Posterior vena cava (tissue), 2 donors: ENCODE measurements at places on chromosomes 4 and X. TPM values are rescaled to one million over a fixed set of nuclear protein-coding genes. Genes with fewer than 3 reads are reported as not detected.

DNA sequence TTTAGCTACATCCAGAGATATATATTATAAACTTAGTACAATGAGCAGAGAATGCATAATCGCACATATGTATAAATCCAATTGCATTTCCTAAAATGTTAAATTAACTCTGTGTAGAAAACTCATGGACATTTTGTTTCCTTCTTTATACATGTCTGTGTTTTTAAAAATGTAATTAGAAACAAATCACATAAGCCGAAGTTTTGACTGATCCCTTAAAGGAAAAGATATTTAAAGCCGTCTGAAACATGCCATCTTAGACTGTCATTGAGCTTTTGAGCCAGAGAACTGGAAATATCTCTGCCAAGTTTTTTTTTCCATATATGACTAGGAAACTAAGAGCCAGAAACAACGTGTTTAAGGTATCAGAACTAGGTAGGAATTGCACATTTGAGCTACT lies 107.0 kb downstream of the ARAP2 start:
- no peak for DNase-seq

DNA sequence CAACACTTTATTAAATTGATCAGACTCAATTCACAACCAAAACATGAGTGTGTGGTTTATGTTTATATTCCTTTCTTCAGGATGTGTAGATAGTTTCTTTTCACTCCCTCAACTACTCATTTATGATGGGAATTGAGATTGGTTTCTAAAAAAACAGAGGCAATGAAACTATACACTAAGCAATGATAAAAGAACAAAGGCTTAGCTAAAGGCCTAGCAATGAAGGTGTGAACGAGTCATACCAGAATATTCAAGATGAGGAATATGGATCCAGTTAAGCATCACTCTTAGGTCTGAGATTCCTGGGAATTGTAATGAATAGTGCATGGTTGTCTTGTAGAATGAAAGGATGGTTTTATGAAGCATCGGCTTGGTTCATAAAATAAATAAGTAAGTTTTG lies 17.5 kb upstream of the RASL11B start:
- DNase-seq = no peak

DNA sequence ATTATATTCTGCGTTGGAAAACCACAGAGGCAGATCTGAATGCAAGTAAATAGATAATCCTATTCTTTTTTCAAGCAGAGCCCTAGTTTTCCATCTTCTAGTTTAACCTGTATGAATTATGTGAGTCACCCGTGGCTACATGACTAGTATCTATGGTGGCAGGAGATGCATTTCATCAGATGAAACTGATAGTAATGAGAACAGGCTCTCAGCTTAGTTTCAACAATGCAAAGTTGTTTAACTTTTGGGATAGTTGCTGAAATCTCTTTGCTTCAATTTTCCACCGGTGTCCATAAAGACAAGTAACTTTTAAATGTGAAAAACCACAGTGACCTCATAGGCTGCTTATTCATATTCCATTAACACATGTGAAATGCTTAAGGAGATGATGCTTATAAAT lies 1317.4 kb upstream of the TENM3 start:
- no peak for DNase-seq

GRCh38 chr4:106238820-106239420 lies 77.1 kb downstream of the TBCK start:
- DNase-seq = no peak

DNA sequence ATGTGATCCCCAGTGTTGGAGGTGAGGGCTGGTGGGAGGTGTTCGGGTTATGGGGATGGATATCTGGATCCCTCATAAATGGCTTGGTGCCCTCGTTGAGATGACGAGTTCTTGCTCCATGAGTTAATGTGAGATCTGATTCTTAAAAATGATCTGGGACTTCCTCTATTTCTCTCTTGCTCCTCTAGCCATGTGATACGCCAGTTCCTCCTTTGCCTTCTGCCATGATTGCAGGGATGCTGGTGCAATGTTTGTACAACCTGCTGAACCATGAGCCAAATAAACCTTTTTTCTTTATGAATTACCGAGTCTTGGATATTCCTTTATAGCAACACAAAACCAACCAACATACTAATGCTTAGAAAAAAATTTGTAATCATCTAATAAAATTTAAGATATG lies 56.6 kb downstream of the STAP1 start:
- no peak for DNase-seq

- no peak for DNase-seq
These were observed 19.9 kb upstream of the CDS1 start for GRCh38 chr4:84563002-84563401.

GRCh38 chr4:86683983-86684382 lies 89.9 kb downstream of the PTPN13 start:
- no peak for DNase-seq

SH3D19 gene
- 140 TPM for total RNA-seq

EMCN gene
- total RNA-seq = 39.4 TPM

MID1 gene
- 22.2 TPM for total RNA-seq

REPS2 gene
- 5.3 TPM for total RNA-seq

ATP11C gene
- 27.2 TPM for total RNA-seq

AMER1 gene
- 5.2 TPM for total RNA-seq

UNC5C gene
- total RNA-seq = 9.2 TPM

RIBC1 gene
- total RNA-seq = 0.19 TPM

RAI2 gene
- 32.5 TPM for total RNA-seq
